ENCODE measurements at places on chromosomes 4 and X.

- peak overlapping the region; percentile 38 for H3K4me3 ChIP-seq
- DNase-seq, result no peak
- peaks cover 26% of the 10 kb centered on the region for H3K4me1 ChIP-seq
- no peak overlapping the region for H3K27ac ChIP-seq
- H3K27me3 ChIP-seq, result peaks cover 9% of the 10 kb centered on the region
Measured at GRCh38 chr4:86356425-86357210, 3.2 kb downstream of the MAPK10 start.

GRCh38 chr4:114400531-114400930 lies 198.1 kb upstream of the UGT8 start:
- no peak overlapping the region for H3K27ac ChIP-seq
- no peaks in the 10 kb centered on the region for H3K4me1 ChIP-seq

DNA sequence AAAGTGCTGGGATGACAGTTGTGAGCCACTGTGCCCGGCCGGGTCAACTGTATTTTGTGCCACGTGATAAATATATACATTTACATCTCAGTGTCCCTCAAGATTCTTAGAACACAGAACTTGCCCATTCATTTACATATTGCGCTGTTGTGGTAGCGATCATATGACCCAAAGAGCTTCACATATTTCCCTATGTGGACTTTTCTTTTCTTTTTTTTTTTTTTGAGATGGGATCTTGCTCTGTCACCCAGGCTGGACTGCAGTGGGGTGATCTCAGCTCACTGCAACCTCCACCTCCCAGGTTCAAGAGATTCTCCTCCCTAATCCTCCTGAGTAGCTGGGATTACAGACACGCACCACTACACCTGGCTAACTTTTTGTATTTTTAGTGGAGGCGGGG lies 180.7 kb downstream of the DHRSX start:
- no peak overlapping the region for H3K27ac ChIP-seq
- H3K27me3 ChIP-seq, result no peaks in the 10 kb centered on the region
- peaks cover 4% of the 10 kb centered on the region for H3K36me3 ChIP-seq
- H3K4me3 ChIP-seq, result no peak overlapping the region
- no peak for DNase-seq

DNA sequence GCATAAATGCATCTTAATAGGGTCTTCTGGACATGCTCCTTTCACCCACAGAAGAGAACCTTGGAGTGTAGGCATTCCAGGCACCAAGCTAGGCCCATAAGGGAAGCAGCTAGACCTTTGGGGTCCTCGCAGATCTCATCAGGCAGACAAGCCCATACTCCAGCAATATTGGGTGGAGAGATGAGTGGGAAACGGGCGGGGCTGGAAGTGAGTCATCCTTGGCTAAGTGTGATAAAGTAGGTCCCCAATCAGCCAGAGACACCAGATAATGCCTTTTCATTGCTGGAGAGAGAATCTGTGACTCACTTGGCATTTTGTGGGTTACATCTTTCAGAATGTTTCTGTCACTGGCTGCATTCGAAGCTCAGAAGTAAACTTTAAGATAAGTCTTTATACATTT lies 133.3 kb upstream of the MBNL3 start:
- no peaks in the 10 kb centered on the region for H3K36me3 ChIP-seq
- peaks cover 5% of the 10 kb centered on the region for H3K4me1 ChIP-seq
- no peak overlapping the region for H3K4me3 ChIP-seq
- H3K27ac ChIP-seq, result no peak overlapping the region
- DNase-seq, result peak; percentile 1

GRCh38 chrX:12789976-12790375 lies 1.2 kb upstream of the PRPS2 start:
- H3K4me3 ChIP-seq, result peak overlapping the region; percentile 85
- H3K27ac ChIP-seq, result no peak overlapping the region
- peaks cover 13% of the 10 kb centered on the region for H3K27me3 ChIP-seq
- no peak for DNase-seq
- H3K4me1 ChIP-seq, result peaks cover 32% of the 10 kb centered on the region

DNA sequence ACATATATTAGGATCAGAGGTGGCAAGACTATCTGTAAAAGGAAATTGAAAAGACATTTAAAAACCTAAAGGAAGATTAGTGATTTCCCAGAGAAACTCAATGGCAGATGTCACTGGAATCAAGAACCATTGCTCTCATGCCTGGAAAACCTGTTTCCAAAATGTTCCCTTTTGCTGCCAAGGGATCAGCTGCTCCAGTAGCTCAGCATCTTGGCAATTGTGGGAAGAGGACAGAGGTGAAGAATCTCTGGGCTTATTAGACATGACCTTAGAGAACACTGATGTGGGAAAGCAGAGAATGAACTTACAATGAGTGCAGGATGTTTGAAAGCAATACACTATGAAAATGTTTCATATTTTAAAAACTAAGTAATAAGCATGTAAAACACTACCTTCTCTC lies 98.3 kb downstream of the SHROOM3 start:
- no peak overlapping the region for H3K4me3 ChIP-seq
- no peak for DNase-seq
- H3K36me3 ChIP-seq, result no peaks in the 10 kb centered on the region
- peaks cover 3% of the 10 kb centered on the region for H3K27me3 ChIP-seq
- no peaks in the 10 kb centered on the region for H3K4me1 ChIP-seq
- H3K27ac ChIP-seq, result no peak overlapping the region

DNA sequence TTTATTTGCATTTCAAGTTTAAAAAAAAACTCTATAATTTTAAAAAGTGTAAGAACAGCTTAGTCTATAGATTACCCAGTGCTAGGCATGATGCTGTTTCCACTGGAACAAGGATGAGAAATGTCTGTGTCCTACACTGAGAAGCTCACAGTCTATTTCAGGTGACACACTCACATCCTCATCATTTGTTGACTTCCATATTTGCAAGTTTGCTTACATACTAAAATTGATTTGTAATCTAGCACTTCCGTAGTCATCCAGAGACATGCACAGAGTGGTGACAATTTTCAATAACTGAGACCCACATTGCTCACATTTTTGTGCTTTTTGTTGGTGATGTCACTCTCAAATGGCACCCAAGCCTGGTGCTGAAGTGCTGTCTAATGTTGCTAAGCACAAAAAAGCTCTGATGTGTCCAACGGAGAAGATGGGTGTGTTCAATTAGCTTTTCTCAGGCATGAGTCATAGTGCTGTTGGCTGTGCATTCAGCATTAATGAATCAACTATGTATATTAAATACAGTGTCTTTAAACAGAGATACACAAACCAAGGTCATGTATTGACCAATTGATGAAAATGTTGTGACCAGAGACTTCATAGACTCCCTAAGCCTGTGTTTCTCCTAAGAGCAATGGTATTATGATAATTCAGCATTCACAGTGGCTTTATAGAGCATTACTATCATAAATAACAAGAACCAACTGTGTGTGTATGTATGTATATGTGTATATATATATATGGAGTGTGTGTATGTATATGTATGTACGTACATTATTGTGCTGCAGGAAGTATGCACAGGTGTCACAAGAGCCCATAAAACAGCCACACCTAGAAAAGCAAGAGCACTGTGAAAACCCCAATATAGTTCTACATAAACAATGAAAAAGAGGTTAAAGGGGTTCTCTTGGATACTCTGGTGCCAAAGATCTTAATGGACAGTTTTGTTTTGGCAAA lies 31.2 kb upstream of the VCX3B start:
- no peak overlapping the region for H3K4me3 ChIP-seq
- no peak overlapping the region for H3K27ac ChIP-seq
- H3K27me3 ChIP-seq, result no peaks in the 10 kb centered on the region
- no peaks in the 10 kb centered on the region for H3K4me1 ChIP-seq

Data from activated T-helper 1 cell treated with anti-CD3 and anti-CD28 coated beads, Interleukin-12 subunit alpha, Interleukin-12 subunit beta, Interleukin-2, Interleukin-4 antibody, amounts not matched to agents 30 ng/mL and 10 ng/mL and 1 ng/mL, durations not matched to agents 14 hours and 24 hours and 36 hours (primary cell).